ENCODE measurements at places on chromosomes 12 and 14.

DNA sequence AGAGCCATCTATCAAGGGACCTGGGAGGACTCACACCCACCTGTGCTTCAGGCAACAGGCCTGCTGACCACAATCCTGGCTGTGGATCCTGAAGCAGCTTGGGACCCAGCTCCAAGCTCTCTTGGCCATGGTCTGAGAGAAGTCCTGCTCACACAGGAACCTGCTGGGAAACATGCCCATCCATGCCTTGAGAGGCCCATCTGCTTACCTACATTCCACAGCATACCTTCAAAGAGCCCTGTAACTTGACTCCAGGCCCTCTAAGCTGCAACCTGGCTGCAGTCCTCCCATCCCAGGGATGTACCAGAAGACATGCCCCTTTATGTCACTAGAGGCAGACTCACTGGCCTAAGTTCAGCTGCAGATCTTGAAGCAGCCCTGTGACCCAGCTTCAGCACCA, 61.7 kb upstream of the AMIGO2 start:
- DNase-seq: no peak

- no peak for DNase-seq
Observed at GRCh38 chr12:63394983-63395382, 244.0 kb upstream of the AVPR1A start.

- DNase-seq: no peak
Observed at GRCh38 chr12:12676605-12677004, 19.4 kb downstream of the GPR19 start.

- peak; percentile 87 for DNase-seq
Observed at GRCh38 chr12:79174626-79175025, 310.1 kb downstream of the SYT1 start.

GRCh38 chr14:101734246-101734847, 27.2 kb upstream of the PPP2R5C start:
- DNase-seq: no peak

GRCh38 chr12:133264173-133264572, 28.5 kb upstream of the ANHX start:
- DNase-seq: no peak

- DNase-seq: no peak
Observed at GRCh38 chr12:26279091-26279490, 83.7 kb downstream of the SSPN start.

DNA sequence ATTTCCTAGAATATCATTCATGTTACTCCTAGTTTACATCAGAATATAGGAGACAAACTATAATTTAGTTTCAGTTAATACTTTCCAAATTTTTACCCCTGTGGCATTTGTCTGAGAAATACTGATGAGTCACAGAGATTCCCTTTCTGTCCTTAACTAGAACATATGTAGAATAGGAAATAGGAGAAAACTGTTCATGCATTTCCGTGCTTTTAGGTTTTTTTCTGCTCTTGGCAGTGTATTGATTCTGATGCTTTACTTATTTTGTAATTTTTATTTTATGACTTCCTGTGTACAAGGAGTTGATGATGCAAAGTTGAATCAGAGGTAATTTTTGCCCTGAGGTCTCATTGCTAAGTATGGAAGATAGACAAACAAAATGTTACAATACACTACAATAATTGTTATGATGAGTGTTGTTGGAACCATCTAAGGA, 23.0 kb downstream of the MNAT1 start:
- peak; percentile 63 for DNase-seq

DNA sequence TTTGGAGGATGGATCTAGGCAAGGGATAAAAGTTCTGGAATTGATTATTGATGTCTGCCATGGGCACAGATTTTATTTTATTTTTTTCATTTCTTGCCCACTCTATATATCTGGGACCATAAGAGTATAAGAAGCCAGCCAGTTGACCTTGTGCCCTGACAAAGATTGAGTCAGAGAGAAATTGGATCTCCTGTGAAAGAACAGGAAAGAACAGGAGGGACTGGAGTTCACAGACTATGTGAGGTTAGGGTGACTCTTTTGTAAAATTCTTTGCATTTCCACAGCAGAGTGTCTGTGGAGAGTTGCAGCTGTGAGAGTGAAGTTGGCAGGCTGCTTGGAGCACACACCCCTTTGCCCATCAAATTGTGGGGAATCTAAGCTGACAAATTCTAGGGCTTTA, 358.4 kb upstream of the TBX3 start:
- no peak for DNase-seq

DNA sequence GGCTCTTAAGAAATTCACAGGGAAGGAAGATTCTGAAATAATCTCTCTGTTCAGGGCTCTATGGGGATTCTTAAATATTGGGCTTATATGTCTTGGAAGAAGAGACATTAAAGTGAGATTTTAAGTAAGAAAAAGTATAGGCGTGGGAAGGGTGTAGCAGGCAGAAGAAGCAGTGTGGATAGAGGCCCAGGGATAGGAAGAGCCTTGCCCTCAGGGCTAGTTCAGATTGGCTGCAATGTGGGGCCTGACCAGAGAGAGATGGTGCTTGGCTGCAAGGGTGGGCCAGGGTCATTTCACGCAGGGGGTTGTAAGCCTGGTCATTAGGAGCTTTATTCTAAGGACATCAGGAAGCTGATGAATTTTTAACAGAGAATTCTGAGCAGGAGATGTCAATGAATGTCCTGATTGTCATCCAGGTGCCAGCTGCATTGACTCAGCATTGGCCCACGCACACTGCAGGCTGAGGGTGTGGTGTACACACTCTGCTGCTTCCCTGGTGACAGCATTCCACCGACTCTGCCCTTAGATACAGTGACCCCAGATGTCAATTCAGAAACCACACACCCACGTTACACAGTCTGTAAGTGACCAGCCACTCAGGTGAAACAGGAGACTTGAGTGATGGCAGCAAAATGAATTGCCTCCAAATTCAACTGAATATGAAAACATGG, 582.5 kb downstream of the NRXN3 start:
- no peak for DNase-seq

GRCh38 chr12:112162241-112162790, 37.0 kb downstream of the TRAFD1 start:
- no peak for DNase-seq

DNA sequence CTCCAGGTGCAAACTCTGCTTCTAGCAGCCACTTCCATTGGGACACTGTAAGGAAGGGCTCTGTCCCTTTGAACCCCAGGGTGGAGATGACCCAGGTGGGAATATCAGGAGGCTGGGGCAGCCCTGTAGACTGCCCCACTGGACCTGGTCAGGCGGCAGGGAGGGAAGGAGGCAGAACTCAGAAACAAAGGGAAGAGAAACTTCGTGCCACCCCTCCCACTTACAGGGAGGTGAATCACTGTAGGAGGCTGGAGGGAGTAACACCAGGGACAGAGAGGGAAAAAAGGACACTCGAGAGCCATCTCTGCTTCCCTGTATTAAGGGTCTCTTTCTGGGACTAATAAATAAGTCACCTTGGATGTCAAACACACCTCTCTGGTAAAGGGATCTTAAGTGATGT, 37.4 kb downstream of the ISCA2 start:
- no peak for DNase-seq

DNA sequence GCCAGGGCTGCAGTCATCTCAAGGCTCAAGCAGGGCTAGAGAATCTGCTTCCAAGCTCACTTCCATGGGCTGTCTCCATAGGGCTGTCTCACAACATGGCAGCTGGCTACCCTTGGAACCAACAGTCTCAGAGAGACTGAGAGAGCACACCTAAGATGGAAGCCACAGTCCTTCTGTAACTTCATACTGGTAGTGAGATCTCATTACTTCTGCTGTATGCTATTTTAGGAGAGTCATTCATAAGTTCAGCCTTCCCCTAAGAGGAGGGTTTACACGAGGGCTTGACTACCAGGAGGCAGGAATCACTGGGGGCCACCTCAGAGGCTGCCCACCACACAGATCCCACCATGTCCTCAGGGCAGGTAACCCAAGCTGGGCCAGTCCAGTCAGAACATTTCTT, 29.7 kb downstream of the ERH start:
- no peak for DNase-seq

- DNase-seq: peak; percentile 97
Observed at GRCh38 chr12:15599266-15600037, 189.7 kb downstream of the EPS8 start.

DNA sequence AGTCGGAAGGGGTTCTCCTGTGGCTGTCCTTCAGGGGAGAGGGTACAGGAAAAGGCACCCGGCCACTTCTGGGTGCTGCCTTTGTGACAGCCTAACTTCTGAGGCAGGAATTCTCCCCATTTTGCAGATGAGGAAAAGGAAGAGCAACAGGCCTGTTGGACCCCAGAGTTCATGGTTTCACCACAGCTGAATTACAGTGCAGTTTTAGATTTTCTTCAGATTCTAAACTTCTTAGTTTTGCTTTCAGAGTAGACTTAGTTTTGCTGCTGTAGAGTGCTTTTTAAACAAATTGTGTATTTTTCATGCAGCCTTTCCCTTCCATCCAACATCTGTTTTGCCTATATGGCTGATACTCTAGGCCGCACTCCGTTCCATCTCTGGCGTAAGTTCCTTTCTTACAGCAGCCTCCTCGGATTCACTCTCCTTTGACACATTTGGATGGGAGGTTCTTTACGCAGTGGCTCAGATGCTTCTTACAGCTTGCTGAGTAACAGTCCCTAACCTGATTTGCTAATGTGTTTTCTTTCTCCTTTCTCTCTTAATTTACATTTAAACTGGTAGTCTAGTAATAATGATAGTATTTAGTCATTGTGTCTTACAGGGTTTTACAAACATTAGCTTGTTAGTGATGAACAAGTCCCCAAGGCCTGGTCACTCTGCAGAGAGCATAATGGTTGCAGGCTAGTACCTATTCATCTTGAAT, 7.8 kb downstream of the TRAF3 start:
- DNase-seq: no peak

DNA sequence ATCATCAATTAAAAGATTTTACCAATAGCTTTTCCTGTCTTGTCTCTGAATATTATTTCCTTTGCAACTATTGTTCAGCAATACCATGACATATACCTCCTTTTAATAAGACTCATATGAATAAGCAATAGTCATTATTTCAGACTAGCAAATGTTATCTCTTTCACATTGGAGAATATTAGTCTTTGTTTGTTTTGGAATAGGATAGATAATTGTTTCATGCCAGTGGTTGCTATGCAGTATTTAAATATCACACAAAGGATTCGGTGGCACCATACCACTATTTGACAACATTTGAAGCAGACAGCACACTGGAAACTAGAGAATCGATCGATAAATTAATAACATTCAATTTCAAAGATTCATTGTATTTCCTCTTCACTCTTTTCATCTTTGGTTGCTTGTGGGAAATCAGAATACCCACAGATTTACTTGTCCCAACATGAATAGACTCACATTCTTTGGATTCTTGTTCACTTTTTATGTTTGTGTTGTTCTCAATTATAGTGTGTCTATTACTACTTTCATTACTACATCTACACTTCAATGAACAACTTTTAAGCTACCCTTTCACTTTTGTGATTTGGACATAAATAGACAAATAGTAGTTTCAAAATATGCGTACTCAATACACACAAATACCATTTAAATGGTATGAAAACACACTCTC, 42.7 kb upstream of the TBPL2 start:
- no peak for DNase-seq

- no peak for DNase-seq
Observed at GRCh38 chr12:51949342-51950030, 2.0 kb upstream of the ACVR1B start.

DNA sequence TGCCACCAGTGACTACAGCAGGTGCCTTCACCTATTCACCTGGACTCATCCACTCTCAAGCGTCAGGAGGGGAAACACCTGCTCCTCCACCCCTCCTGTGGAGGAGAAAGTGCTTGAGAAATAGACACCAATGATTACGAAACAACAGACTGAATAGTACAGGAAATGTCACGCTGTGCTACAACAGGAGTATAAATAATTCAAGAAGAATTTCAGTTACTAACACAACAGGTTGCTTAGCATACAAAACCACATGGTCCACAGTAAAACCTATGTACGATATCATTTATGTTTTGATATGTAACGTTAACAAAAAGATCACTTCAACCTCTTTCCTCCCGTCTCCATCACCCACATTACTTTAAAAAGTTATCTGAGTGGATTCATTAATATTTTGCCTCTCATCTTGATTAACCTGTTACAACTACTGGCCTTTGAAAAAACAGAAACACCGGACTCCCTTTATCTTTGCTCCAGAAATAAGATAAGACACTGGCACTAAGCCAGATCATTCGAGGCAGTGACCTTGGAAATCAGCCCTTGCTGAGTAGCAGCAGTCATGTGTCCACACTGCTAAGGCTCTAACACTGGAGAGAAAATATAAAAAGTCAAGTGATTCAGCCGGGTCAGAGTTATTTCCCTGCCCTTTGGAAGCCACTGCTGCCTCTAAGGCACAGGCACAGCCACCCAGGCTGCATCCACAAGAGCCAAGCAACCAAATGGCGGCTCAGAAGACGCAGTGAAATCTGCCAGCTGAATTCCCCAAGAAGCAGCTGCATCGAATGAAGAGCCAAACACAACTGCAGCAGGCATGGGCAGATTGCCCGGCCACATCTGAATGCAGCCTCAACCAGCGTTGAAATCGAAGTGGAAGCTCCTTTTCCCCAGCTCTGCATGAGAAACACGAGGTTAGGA, 40.9 kb downstream of the NT5DC3 start:
- peak; percentile 86 for DNase-seq

DNA sequence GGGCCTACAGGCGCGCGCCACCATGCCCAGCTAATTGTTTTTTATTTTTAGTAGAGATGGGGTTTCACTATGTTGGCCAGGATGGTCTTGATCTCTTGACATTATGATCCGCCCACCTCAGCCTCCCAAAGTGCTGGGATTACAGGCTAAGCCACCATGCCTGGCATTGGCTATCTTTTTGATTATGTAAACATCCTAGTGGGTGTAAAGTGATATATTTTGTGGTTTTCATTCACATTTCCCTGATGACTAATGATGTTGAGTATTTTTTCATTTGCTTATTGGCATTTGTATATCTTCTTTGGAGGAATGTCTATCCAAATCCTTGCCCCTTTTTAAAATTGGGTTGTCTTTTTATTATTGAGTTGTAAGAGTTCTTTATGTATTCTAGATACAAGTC, 16.3 kb downstream of the CREBL2 start:
- no peak for DNase-seq

DNA sequence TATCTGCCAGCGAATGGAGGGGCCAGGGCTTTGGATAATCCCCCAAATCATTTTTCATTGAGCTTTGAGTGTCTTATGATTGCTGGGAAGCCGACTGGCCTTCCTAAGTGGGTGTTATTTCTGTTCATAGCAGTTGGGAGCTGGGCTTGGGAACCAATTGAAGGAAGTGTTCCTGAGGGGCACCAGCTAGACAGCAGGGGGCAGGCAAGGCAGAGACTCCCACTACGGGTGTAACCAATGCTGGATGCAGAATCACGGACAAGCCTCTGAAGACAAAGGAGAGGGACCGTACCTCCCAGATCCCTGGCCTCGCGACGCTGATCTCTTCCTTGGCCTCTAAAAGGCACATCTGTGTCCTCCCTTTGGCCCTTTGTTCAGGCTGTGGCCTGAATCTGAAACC, 149.0 kb upstream of the PRMT8 start:
- peak; percentile 45 for DNase-seq
